ENCODE measurements at places on chromosomes 2 and 18. TPM values are rescaled to one million over a fixed set of nuclear protein-coding genes. Genes with fewer than 3 reads are reported as not detected.

DNA sequence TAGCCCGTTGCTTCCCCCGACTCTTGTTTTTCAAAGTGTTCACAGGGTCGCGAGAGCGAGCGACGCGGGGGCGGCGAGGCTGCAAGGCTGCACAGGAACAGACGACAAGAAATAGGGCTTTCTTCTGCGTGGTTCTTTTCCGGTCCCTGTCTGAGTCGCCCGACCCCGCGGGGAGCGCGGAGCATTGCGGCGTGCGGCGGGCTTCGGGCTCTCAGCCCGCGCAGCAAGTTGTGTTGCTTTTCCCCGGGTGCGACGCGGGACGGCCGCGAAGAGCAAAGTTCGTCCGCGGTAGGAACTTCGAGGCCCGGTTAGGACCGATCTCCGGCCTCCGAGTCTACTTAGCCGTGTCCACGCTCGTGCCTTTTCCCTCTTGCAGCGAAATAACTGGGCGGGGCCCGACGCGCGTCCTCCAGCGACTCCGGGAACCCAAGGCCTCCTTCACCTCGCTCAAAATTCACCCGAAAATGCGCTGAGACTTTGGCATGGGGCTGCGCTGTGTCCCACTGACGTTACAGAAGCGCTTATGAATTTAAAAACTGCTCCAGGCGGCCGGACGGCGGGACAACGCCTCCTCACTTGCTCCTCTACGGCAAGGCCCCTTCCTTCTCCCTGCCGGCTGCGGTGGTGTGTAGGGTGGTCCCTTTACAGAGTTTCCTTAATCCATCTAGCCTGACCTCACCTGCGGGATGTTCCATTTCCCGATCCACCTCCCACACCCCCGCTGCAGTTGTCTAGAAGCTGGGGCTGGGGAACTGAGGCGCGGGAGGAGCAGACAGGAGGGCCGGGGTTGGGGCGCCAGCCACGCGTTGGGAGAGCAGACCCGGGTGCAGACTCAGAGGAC lies 1.5 kb upstream of the BCL2L11 start:
- DNase-seq: peak; percentile 43
- peaks cover 39% of the 10 kb centered on the region for H3K27me3 ChIP-seq
- H3K4me1 ChIP-seq: peaks cover 65% of the 10 kb centered on the region

DNA sequence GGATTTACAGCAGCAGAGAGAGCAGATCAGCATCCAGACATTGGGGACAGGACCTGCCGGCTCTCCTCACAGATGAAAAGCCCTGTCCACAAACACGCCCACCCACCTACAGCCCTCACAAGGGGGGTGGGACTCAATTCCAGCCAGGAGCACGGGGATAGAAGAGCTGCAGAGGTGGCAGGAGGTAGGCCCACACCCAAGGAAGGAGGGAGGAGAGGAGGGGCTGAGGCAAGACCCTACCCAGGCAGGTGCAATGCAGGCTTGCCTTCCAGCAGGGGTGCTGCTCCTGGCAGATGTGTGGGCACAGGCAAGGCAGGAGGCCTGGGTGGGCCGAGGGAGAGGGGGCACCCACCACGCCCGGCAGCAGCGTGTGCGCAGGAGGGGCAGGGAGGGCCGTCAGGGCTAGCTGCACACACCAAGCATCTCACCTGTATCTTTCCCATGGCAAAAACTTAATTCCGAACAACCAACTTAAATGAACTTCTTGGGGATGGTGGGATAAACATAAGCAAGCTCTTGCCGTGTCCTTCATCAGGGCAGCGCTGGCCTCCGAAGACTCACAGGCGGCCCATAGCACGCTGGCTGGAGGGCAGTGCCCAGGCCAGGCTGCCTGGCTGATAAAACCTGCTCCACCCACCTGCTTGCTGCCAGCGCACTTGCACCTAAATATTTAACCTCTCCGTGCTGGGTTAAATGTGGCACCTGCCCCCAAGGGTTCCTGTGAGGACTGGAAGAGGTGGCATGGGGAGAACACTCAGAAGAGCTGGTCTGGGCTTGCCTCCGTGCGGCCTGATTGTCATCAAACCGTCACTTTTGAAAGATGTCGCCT lies 219.5 kb downstream of the HDAC4 start:
- no peak overlapping the region for H3K27ac ChIP-seq
- H3K4me3 ChIP-seq: no peak overlapping the region
- DNase-seq: no peak
- peaks cover 78% of the 10 kb centered on the region for H3K36me3 ChIP-seq
- no peaks in the 10 kb centered on the region for H3K27me3 ChIP-seq

DNA sequence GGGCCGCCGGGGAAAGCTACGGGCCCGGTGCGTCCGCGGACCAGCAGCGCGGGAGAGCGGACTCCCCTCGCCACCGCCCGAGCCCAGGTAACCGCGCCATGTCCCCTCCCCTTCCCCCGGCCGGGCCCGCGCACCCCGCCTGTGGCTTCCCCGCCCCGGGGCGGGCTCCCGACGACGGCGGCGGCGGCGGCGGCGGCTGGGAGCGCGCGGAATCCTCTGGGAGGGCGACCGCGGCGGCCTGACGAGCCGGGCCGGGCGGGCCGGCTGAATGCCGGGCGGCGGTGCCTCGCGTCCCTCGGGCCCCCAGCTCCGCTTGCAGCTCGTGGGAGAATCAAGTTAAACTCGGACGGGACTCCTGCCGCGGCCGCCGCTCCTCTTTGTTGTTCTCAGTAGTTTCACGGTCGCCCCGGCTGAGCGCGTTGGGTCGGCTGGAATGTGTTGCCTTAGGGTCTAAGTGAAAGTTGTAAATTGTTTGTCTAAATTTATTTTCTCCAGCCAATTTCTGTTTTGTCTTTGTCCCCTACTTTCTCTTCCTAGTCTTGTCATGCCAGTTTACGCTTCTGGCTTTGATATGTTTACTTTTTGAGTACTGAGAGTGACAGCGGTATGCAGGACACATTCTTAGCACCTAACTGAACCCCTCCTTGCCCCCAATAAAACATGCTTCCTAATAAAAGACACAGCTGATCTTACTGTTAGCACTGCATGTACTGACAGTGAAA lies 685 bp downstream of the SMAD4 start:
- H3K27me3 ChIP-seq: no peaks in the 10 kb centered on the region
- peaks cover 9% of the 10 kb centered on the region for H3K36me3 ChIP-seq
- peak; percentile 47 for DNase-seq
- H3K4me1 ChIP-seq: peaks cover 39% of the 10 kb centered on the region
- peak overlapping the region; percentile 77 for H3K4me3 ChIP-seq

GRCh38 chr18:48419277-48420022 lies 10.3 kb upstream of the ZBTB7C start:
- no peak for DNase-seq
- H3K27me3 ChIP-seq: peaks cover 45% of the 10 kb centered on the region
- H3K4me3 ChIP-seq: no peak overlapping the region
- no peaks in the 10 kb centered on the region for H3K36me3 ChIP-seq

DNA sequence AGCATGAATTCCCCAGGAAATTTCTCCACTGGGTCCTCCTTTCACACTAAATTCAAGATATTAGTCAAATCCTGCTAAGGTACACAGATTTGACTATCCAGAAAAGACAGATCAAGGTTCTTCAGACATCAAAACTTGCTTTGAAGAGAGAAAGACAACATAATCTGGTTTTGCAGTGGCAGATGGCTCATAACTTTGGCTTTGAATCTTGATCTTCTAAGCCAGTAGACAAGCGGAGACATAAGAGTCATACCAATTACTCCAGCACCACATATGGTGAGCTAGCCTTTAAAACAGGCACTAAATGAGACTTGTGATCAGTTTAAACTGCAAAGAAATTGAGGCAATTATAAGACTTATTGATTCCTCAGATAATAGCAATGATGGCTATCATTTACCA lies 29.3 kb downstream of the PDE11A start:
- DNase-seq: no peak
- H3K27me3 ChIP-seq: no peaks in the 10 kb centered on the region
- no peaks in the 10 kb centered on the region for H3K36me3 ChIP-seq
- H3K27ac ChIP-seq: no peak overlapping the region
- no peak overlapping the region for H3K4me3 ChIP-seq

GRCh38 chr2:9275399-9275798 lies 68.8 kb downstream of the ASAP2 start:
- no peak for DNase-seq
- peaks cover 8% of the 10 kb centered on the region for H3K27me3 ChIP-seq
- no peak overlapping the region for H3K4me3 ChIP-seq
- H3K4me1 ChIP-seq: no peaks in the 10 kb centered on the region

GRCh38 chr18:5380586-5380985 lies 85.1 kb upstream of the ZBTB14 start:
- H3K36me3 ChIP-seq: no peaks in the 10 kb centered on the region
- H3K4me3 ChIP-seq: no peak overlapping the region
- H3K4me1 ChIP-seq: no peaks in the 10 kb centered on the region
- H3K27me3 ChIP-seq: no peaks in the 10 kb centered on the region
- DNase-seq: no peak

DNA sequence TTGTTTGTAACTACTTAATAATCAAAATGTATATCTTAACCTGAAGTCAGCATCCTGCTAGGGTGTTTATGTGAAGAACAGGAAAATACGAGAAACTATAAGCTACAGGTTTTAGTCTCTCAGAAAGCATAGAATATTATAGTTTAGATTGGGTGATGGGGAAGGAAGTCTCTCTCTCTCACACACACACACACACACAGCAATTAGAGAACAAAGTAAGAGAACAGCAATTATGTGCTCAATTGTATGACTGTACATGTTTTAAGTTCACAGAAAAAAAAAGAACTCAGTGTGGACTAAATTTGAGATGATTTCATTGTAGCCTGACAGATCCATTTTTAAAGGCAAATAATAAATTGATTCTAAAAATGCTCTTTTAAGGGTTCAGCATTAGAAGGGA lies 94.3 kb upstream of the ZNF516 start:
- H3K4me3 ChIP-seq: no peak overlapping the region
- DNase-seq: no peak
- H3K27me3 ChIP-seq: peaks cover 8% of the 10 kb centered on the region
- no peak overlapping the region for H3K27ac ChIP-seq
- H3K4me1 ChIP-seq: no peaks in the 10 kb centered on the region

GRCh38 chr2:238120463-238121298 lies 17.8 kb upstream of the KLHL30 start:
- H3K4me3 ChIP-seq: no peak overlapping the region
- H3K4me1 ChIP-seq: no peaks in the 10 kb centered on the region
- H3K36me3 ChIP-seq: no peaks in the 10 kb centered on the region
- DNase-seq: no peak
- no peak overlapping the region for H3K27ac ChIP-seq

DNA sequence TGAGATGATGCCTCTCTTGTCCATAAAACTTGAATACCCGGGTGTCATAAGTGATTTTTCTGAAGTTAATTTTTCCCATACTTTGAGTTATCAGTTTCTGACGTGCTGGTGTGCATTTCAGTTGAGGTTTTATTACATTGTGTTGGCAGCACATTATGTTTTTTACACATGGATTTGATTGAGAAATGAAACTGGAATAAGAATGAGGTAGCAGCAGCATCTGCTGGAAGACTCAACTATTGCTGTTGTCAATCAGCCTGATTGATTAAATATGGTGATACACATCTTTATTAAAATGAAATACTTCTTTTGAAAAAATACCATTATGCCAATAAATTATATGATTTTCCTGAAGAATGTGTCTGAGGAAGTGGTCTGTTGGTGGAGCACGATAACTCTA lies 60.5 kb downstream of the INSIG2 start:
- no peaks in the 10 kb centered on the region for H3K4me1 ChIP-seq
- no peaks in the 10 kb centered on the region for H3K27me3 ChIP-seq
- no peak for DNase-seq

- no peaks in the 10 kb centered on the region for H3K27me3 ChIP-seq
- peaks cover 71% of the 10 kb centered on the region for H3K36me3 ChIP-seq
- H3K27ac ChIP-seq: no peak overlapping the region
- no peaks in the 10 kb centered on the region for H3K4me1 ChIP-seq
- no peak overlapping the region for H3K4me3 ChIP-seq
- no peak for DNase-seq
These were observed 383.9 kb downstream of the ARHGAP15 start for GRCh38 chr2:143513081-143513480.

GRCh38 chr2:2850218-2850755 lies 519.2 kb upstream of the MYT1L start:
- no peak overlapping the region for H3K4me3 ChIP-seq
- H3K27ac ChIP-seq: no peak overlapping the region
- no peaks in the 10 kb centered on the region for H3K27me3 ChIP-seq
- H3K36me3 ChIP-seq: no peaks in the 10 kb centered on the region

DNA sequence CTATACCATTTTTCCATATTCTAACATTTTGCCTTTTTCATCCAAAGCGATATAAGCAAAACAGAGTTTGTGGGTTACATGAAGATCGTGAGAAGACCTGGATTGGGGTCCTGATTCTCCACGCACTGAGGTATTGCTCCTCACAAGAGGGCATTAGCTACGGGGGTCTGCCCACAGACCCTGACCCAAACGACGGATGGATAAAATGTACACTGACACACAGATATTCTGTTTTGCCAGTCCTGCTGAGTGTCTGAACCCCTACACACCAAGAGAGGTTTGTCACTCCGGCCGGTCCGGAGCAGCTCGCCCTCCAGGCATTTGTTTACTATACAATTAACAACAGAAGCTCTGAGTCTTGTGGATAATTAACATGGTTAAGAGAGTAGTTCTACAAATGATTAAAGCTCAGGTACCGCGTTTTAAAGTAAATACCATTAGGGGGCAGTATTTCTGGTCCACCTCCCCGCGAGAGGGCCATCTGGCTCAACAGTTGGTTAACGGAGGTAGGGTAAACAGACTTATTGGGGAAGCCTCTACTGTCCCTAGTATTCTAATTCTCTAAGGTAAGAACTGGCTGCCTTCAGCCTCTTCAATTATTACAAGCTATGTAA lies 28.4 kb downstream of the SCYGR8 start:
- no peaks in the 10 kb centered on the region for H3K27me3 ChIP-seq
- no peak overlapping the region for H3K27ac ChIP-seq
- no peaks in the 10 kb centered on the region for H3K36me3 ChIP-seq
- no peaks in the 10 kb centered on the region for H3K4me1 ChIP-seq
- no peak overlapping the region for H3K4me3 ChIP-seq

Gene CD8B2
- 0.14 TPM for total RNA-seq

Gene NGEF
- total RNA-seq: not detected

Gene GALNT3
- total RNA-seq: 3.3 TPM

Gene IL1R2
- total RNA-seq: 0.31 TPM

Gene RAB6C
- total RNA-seq: not detected

Gene TYW5
- total RNA-seq: 16.0 TPM

Gene SLC23A3
- total RNA-seq: 0.36 TPM

Gene KANSL3
- 61.8 TPM for total RNA-seq
